ENCODE measurements at places on chromosomes 5 and 9. TPM values are rescaled to one million over a fixed set of nuclear protein-coding genes. Genes with fewer than 3 reads are reported as not detected.
A peak's percentile ranks its signal among the peaks of the same experiment; 100 is the strongest.

- no peak for DNase-seq
Observed at GRCh38 chr9:34291023-34291422, 38.0 kb downstream of the KIF24 start.

Gene WASHC1
- total RNA-seq = 3.7 TPM

Gene TOR1B
- 19.0 TPM for total RNA-seq

GRCh38 chr5:149205625-149206523, 64.6 kb downstream of the ABLIM3 start:
- no peak for DNase-seq

DNA sequence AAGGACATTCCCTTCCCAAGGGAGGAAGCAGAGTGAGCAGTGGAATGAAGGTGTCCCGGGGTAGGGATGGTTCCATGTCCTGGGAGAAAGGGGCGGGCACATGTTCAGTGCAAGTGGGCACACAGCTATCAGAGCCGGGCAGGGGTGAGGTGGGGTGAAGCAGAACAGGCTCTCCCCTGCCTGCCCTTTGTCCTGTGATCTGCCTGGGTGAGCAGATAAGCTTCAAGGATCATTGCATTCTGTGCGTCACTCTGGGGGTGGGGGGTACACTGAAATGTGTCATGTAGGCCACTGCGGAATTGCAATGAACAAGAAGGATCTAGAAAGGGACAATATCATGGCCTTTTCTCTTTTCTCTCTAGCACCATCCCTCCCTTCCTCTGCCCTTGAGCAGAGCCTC, 61.7 kb upstream of the SHB start:
- no peak for DNase-seq

Gene CXCL14
- 25.4 TPM for total RNA-seq

- no peak for DNase-seq
Observed at GRCh38 chr9:1070692-1071091, 20.5 kb downstream of the DMRT2 start.

Gene GLRA1
- total RNA-seq = not detected

Gene MARCHF11
- total RNA-seq = not detected

- no peak for DNase-seq
Observed at GRCh38 chr5:170450061-170450669, 53.7 kb upstream of the KCNIP1 start.

Gene SCGB3A2
- not detected for total RNA-seq

- DNase-seq = no peak
Observed at GRCh38 chr5:130116462-130116861, 212.2 kb downstream of the CHSY3 start.

DNA sequence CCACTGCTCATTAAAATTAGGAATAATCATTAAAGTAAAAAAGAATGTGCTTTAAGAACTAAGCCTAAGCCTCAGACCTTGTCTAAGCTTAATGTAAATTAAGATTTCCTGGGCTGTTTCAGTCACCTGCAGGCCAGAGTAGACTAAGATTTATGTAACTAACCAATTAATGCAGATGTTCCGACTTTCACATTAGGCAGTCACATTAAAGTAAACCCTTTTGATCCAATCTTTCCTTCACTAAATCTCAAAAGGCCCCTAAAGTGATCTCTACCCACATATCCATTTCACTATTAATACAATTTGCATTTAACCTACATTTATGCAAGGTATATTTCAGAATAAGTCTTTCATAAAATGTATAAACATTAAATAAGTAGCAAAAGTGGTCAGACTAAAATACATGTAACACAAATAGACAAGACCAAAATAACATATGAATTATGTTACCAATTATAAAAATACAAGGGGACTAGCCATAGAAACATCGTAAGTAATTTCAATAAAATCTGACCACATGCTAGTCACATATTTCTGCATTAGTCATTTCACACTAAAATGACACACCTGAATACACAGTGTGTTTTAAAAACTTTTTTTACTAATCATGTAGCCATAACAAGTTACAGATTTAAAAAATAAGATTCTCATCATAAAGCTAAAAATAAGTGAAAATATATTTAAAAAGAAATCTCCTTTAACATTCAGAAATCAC, 7.7 kb downstream of the NR3C1 start:
- no peak for DNase-seq

DNA sequence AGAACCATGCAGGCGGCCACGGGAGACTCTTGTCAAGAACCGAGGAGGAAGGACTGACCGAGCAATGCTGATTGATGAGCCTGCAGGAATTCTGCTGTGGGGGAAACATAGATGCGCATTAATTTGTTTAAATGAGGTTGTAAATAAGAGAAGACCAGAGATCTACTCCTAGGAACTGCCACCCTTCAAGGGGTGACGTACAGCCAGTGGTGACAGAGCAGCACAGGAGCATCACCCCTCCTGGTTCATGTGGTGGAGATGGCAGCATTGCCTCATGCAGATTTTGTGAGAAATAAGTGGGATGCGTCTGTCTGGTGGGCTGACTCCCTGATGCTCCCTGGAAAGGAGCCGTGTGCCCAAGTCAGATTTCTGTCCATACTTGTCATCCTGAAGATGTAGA, 22.2 kb downstream of the SRD5A1 start:
- no peak for DNase-seq

Gene CORO2A
- total RNA-seq = 4.4 TPM

- DNase-seq = no peak
Observed at GRCh38 chr9:18137815-18138214, 336.1 kb upstream of the ADAMTSL1 start.

- DNase-seq = no peak
Observed at GRCh38 chr9:125829743-125830142, 82.6 kb downstream of the PBX3 start.

- DNase-seq = no peak
Observed at GRCh38 chr5:95870105-95870672, 47.7 kb upstream of the GLRX start.

GRCh38 chr5:171846323-171846722, 60.7 kb downstream of the SMIM23 start:
- DNase-seq = no peak

Gene ADGRD2
- not detected for total RNA-seq

- no peak for DNase-seq
Observed at GRCh38 chr9:117772960-117773359, 68.8 kb downstream of the TLR4 start.

Gene RMRP
- 3,200 TPM for total RNA-seq

DNA sequence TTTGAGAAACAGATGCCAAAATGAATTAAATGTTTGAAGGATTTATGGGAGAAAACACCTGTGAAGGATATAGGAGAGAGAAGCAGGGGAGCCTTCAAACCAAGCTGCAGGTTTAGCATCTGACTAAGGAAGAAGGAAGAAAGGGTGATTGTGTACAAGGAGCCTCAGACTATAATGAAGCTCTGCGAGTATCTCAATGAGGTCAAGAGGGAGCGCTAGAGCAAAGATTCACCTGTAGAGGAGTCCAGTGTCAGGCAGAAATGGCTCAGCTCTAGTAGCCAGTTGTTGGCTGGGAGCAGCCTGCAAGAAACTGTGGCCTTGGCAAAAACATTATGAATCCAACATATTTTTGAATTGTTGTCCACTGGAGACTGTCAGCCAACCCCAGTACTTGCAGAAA, 20.0 kb upstream of the GHR start:
- no peak for DNase-seq

Gene ASS1
- 368 TPM for total RNA-seq

DNA sequence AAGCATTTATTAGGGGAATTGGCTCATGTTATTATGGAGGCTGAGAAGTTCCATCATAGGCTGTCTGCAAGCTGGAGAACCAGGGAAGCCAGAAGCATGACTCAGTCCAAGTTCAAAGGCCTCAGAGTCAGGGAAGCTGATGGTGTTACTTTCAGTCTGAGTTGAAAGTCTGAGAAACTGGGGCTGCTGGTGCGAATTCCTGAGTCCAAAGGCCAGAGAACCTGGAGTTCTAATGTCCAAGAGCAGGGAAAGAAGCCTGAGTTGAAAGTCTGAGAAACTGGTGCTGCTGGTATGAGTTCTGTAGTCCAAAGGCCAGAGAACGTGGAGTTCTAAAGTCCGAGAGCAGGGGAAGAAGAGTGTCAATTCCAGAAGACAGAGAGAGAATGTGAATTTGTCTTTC, 641.1 kb downstream of the ISL1 start:
- DNase-seq = no peak

DNA sequence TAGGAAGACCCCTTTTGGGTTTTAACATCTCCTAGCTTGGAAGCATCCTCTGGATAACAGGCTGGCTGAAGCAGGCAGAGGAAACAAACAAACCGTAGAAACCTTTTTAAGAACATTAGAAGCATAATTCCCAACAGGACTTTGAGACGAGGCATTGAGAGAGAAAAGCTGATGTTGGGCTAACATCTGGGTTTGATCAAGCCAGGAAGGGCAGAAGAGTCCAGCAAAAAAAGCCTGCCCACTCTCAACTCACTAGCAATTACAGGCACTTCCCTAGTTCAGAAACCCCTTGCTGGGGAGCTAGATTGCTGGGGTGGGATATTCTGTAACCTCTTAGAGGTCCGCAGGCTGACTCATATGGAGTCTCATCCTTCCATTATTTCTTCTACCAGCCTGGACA, 75.4 kb upstream of the CTNNA1 start:
- DNase-seq = no peak

GRCh38 chr9:74951725-74952151, 974 bp downstream of the C9orf40 start:
- peak; percentile 28 for DNase-seq

DNA sequence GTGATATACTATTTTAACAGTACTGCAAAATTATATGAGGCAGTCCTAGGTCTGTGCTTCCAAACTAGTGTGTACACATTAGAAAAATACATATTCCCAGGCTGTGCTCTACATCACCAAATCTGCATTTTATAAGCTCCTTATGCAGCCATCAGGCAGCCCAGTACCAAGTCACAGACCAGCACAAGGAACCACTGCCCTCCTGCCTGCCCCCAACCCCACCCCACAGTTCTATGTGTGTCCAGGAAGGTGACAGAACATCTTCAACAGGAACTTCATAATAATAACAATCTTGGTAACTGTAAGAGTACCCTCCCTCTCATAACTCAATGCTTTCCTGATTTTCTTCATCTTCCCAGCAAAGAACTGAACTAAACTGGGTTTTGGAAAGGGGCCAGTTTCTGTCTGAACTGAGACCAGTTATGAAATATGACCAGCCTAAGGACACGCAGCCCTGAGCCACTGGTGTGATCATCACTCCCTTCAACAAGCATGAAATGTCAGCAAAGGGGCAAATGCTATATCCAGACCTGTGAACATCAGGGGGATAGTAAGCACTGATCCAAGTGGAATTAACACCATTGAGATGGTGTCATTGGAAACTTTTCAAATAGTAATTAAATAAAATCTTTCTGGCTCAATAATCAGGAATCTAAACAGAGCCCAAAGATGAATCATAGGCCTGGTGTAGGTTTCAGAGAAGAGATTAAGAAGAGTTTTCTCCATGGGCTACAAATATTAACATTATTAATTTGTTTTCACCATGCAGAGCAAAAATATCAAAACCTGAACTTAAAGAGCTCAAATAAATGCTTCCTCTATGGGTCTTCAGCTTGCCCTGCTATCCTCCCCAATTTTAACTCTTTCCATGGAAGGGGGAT, 82.1 kb downstream of the DPYSL3 start:
- no peak for DNase-seq

Gene C9
- total RNA-seq = not detected

DNA sequence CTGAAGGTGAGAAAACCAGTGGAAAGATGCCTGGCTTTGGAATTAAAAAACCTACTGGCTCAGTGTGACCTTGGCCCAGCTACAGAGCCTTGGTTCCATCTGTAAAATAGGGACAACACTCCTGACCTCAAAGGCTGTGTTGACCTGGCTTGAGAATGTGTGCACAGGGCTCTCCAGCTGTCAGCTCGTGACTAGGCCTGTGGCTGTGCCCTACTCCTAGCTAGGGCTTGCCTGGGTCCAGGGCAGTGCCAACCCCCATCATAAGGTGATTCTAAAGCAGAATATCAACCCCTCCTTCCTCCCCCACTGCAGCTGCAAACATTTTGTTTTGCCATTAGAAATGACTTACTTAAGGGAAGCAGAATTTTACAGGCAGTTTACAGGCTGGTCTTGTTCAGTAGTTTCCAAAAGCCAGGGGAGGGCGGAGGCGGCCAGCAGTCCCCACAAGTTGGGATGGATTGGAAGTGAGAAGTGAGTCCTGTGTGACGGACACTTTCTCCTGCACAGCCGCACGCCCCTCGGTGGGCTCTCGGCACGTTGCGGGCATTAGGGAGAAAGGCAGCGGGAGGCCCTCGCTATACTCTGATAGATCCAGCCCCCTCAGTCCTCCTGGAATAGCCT, 7.3 kb downstream of the PITX1 start:
- no peak for DNase-seq

DNA sequence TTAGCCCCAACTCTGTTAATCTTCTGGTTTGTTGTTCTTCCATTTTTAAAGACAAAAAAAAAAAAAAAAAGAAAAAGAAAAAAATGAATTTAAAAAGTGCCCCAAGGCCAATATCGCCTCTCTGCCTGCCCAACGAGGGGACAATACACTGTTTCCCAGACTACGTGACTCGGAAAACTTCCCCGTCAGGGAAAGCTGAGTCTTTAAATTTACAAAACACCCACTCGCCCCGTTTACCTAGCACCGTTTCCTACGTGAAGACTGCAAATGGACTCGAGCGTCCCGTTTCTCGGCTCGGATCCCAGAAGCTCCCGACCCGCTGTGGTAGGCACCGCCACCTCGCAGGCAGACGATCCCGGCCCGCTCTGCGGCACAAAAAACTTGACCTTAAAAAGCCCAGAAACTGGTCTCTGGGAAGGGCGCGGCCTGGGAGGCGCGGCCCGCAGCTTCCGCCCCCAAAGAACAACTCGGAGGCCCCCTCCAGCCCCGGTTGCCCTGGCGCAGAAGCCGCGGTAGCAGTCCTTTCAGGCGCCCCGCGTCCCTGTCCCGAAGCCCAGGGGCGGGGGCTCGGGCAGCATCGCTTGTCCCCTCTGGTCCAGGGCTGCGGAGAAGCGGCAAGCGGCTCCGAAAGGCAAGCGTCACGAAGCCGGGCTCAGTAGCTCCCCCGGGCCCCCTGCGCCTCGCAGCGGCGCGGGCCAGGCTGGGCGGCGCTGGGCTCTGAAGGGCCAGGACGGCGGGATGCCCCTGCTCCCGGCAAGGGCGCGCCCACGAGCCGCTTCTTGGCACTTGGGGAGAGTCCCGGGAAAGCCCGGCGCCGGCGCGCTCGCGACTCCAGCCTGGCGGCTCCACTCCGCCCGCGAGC, at the start of gene GCNT4:
TSS of gene GCNT4 (minus strand) at position 367 of the 862 bp plus-strand sequence. CDS start 22,521 bp downstream, outside the sequence.
- no peak for DNase-seq

DNA sequence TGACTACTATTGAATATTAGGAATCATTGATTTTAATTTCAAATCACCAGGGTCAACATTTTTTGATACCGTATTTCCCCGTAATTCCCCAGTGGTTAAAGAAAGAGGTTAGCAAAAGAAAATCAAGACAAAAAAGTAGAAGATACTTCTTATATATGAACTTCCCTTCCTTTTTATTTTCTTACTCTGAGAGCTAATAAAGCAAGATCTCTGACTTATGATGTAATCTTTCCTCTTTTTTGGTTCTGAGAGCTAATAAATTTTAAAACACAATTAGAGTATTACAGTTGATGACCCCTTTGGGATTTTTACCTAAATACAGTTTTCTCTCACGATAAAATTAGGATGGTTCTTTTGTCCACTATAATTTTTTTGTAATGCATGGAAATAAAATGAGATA, 9.2 kb upstream of the FYB1 start:
- DNase-seq = no peak

Gene SPAAR
- total RNA-seq = 5.6 TPM

- DNase-seq = no peak
Observed at GRCh38 chr9:93077811-93078210, 18.2 kb upstream of the CARD19 start.

Gene IL4
- not detected for total RNA-seq
